NCI-H146 (cell line): ENCODE measurements at places on chromosomes 2 and 18.

GRCh38 chr2:230423851-230424458 is 8.0 kb downstream of the SP100 start:
- no peak for DNase-seq

- DNase-seq, result no peak
Measured at GRCh38 chr2:47602996-47603395, 179.9 kb upstream of the MSH6 start.

DNA sequence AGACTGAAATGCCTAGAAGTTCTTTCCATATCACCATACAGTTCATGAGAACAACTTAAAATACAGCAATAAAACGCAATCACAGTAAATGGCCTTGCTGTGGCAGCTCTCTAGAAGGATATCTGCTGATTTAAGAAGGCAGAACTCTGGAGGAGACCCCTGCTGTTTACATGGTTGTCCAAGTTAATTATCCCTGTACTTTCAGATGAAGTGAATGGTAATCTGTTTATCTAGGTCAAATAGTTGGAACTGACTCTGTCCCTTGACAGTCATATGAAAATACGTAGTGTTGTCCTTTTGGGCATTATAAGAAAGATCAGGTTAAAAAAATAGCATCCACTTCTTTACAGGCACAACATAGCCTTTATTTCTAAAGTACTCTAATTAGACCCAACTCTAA is 115.6 kb downstream of the COLEC12 start:
- DNase-seq, result peak; percentile 31

- no peak for DNase-seq
Measured at GRCh38 chr2:20744366-20745335, 77.7 kb downstream of the GDF7 start.

DNA sequence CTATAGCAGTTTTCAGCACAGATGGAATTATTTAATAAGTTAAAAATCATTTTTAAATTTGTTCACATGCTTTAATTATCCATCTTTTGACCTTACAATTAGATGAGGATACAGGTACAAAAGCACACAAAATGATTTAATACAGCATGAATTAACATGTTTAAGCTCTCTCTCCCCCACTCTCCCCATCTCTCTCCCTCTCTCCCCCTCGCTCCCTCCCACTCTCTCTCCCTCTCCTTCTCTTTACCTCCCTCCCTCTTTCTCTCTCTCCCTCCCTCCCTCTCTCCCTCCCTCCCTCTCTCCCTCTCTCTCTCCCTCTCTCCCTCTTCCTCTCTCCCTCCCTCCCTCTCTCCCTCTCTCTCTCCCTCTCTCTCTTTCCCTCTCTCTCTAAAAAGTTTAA is 7.6 kb downstream of the NBAS start:
- DNase-seq, result no peak

GRCh38 chr2:180662521-180662920 is 317.9 kb upstream of the UBE2E3 start:
- no peak for DNase-seq

- no peak for DNase-seq
Measured at GRCh38 chr2:221716426-221717303, 144.6 kb upstream of the EPHA4 start.

GRCh38 chr2:189545418-189545817 is 35.2 kb downstream of the SLC40A1 start:
- DNase-seq, result no peak

GRCh38 chr2:201833781-201834180 is 27.4 kb downstream of the CDK15 start:
- DNase-seq, result no peak

DNA sequence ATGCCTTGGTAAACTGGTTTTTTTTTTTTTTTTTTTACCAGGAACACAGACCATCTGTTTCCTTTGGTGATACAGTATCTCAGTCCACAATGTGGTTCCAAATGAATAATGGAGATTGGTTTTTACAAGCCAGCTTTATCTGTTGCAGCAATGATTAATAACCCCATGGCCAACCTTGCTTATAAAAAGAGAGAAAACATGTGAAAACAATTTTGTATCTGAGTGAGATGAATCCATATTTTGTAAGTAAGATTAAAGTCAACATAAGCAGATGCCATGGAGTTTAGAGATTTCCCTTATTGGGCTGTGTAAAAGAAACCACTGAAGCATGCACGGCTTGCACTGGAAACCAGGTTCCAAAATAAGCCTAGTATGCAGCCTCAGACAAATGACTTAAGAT is 108.6 kb upstream of the CNTNAP5 start:
- no peak for DNase-seq
